ENCODE measurements at places on chromosomes 16 and 17.

- DNase-seq: no peak
- H3K4me1 ChIP-seq: peaks cover 8% of the 10 kb centered on the region
- H3K27ac ChIP-seq: peak overlapping the region; percentile 13
- peak overlapping the region; percentile 7 for H3K4me3 ChIP-seq
- no peaks in the 10 kb centered on the region for H3K36me3 ChIP-seq
Measured at GRCh38 chr16:86740906-86741799, 162.8 kb downstream of the FOXL1 start.

- DNase-seq: no peak
- H3K27me3 ChIP-seq: no peaks in the 10 kb centered on the region
Measured at GRCh38 chr17:81863833-81864768, 3.8 kb upstream of the P4HB start.

- peaks cover 20% of the 10 kb centered on the region for H3K4me1 ChIP-seq
- H3K36me3 ChIP-seq: no peaks in the 10 kb centered on the region
- H3K27ac ChIP-seq: no peak overlapping the region
- no peak for DNase-seq
- no peaks in the 10 kb centered on the region for H3K27me3 ChIP-seq
Measured at GRCh38 chr16:70395345-70395901, 43.5 kb downstream of the ST3GAL2 start.

- H3K4me1 ChIP-seq: no peaks in the 10 kb centered on the region
- no peak overlapping the region for H3K4me3 ChIP-seq
- H3K36me3 ChIP-seq: no peaks in the 10 kb centered on the region
- H3K27me3 ChIP-seq: no peaks in the 10 kb centered on the region
Measured at GRCh38 chr17:9266697-9267117, 245.4 kb downstream of the NTN1 start.

DNA sequence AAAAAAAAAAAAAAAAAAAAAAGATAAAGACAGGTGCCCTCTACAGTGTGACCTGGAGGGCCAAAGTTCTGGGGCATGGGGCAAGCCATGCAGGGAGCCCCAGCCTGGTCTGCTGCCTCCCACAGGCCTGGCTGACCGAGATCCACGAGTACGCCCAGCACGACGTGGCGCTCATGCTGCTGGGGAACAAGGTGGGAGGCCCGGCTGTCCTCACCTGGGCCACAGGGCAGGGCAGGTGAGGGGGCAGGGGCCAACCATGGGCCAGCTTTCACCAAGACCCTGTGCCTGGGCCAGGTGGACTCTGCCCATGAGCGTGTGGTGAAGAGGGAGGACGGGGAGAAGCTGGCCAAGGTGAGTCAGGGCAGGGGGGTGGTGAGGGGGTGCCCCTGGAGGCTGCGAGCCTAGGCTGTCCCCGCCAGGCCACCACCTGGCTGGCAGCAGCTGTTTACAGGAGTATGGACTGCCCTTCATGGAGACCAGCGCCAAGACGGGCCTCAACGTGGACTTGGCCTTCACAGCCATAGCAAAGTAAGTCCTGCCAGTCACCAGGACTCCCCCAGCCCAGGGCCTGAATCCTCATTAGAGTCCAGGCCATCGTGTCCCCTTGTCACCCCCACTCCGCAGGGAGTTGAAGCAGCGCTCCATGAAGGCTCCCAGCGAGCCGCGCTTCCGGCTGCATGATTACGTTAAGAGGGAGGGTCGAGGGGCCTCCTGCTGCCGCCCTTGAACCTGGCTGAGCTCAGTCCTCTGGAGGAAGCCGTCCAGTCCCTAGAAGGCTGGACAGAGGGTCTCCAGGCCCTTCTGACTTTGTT is 2.7 kb upstream of the TRAF7 start:
- peak overlapping the region; percentile 58 for H3K27ac ChIP-seq
- H3K4me3 ChIP-seq: peak overlapping the region; percentile 69
- DNase-seq: no peak
- peaks cover 87% of the 10 kb centered on the region for H3K4me1 ChIP-seq
- no peaks in the 10 kb centered on the region for H3K36me3 ChIP-seq

DNA sequence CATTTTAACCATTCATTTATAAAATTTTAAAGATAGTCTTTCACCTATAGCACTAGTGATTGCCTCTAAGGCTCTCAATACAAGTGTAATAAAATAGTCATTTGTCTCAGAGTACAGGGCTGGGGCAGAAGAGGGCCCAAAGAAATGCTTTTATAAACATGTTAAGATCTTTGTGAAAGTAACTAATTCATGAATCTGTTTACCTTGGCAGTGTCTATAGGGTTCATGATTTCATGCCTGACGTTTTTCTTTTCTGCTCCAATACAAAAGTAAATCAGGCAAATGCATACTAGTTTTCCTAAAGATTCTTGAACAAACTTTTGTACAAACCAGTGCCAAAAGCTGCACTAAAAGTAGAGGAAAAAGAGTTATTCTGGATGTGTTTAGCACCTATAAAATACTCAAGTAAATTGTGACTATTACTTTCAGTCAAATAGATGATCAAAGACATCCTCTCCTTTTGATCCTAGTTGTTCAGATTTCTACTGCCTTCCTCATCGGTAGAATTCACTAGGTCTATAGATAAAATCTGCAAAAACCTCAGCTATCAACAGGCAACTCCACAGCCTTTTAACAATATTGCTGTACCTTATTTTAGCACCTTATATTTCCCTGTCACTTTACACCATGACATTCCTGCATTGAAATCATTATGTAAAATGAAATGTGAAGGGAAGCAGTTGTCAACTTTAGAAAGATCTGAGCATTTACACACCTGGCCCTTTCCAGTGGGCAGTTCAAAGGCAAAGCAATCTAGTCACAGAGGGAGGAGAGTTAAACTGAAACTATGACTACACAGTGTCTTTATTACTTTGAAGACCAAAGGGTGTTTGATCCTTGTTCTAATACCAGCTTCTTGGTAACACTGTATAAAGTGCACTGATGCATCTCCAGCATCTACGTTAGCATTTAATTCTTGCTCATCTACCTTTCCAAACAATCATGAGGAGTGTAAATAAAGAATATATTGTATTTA is 100.0 kb upstream of the MED13 start:
- H3K27ac ChIP-seq: no peak overlapping the region
- no peaks in the 10 kb centered on the region for H3K27me3 ChIP-seq
- H3K4me3 ChIP-seq: no peak overlapping the region

GRCh38 chr17:56350592-56350991 is 197.3 kb downstream of the ANKFN1 start:
- H3K4me1 ChIP-seq: no peaks in the 10 kb centered on the region
- no peaks in the 10 kb centered on the region for H3K36me3 ChIP-seq
- H3K4me3 ChIP-seq: no peak overlapping the region
- no peak for DNase-seq

- no peaks in the 10 kb centered on the region for H3K36me3 ChIP-seq
- DNase-seq: no peak
- H3K27me3 ChIP-seq: no peaks in the 10 kb centered on the region
- H3K27ac ChIP-seq: peak overlapping the region; percentile 25
- H3K4me3 ChIP-seq: no peak overlapping the region
Measured at GRCh38 chr17:65750166-65750565, 188.7 kb upstream of the AXIN2 start.

- H3K27ac ChIP-seq: no peak overlapping the region
- no peaks in the 10 kb centered on the region for H3K36me3 ChIP-seq
- peaks cover 16% of the 10 kb centered on the region for H3K4me1 ChIP-seq
- H3K4me3 ChIP-seq: no peak overlapping the region
- no peaks in the 10 kb centered on the region for H3K27me3 ChIP-seq
Measured at GRCh38 chr17:73949903-73950592, 253.4 kb upstream of the RPL38 start.

DNA sequence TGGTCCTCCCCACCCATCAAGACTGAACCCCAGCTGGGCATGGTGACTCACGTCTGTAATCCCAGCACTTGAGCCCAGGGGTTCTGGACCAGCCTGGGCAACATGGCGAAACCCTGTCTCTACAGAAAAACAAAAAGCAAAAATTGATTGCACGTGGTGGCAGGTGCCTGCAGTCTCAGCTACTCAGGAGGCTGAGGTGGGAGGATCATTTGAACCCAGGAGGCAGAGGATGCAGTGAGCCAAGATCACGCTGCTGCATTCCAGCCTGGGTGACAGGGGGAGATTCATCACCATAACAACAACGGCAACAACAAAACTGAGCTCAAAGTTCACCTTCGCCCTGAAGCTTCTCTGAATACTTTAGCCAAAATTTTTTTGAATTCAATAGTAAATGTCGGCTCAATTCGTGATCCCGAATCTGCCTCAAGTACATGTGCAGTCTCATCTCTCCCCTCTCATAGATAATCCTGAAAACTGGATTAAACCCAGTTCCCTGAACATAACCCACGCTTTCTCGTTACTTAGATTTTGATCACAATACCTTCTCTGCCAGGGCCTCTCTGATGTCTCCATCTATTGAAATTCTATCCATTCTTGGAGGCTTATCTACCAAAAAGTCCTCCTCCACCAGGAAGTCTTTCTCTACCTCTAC is 13.5 kb upstream of the MYH10 start:
- no peaks in the 10 kb centered on the region for H3K4me1 ChIP-seq
- no peaks in the 10 kb centered on the region for H3K36me3 ChIP-seq
- H3K27ac ChIP-seq: no peak overlapping the region
- no peak for DNase-seq

DNA sequence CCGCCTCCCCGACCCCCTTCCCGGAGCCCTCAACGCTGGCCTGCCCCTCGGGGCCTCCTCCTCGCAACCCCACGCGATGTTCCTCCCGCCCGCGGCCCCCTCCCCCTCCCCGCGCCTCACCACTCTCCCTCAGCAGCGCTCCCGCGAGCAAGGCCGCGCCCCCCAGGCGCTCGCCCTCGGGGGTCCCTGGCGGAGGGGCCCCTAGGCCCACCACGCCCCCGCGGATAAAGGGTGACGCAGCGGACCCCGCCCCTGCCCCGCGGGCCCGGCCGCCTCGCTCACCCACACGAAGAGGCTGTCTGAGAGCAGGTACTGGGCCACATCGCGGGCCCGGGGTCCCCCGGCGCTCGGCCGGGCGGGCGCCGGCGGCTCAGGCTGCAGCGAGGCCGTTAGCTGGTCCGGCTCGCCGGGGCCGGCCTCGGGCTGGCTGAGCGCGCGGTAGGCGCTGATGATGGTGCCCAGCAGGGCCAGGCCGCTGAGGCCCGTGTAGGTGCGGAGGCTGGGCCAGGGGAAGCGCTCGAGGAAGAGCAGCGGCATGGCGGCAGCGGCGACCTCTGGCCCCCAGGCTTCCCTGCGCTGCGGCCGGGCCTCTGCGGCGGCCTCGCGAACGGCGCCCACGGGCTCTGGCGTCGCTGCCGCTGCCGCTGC is 430 bp downstream of the AMFR start:
- H3K4me3 ChIP-seq: peak overlapping the region; percentile 84
- peaks cover 43% of the 10 kb centered on the region for H3K4me1 ChIP-seq
- H3K27ac ChIP-seq: peak overlapping the region; percentile 93
- H3K27me3 ChIP-seq: no peaks in the 10 kb centered on the region

- H3K4me1 ChIP-seq: no peaks in the 10 kb centered on the region
- no peak for DNase-seq
- no peak overlapping the region for H3K27ac ChIP-seq
- no peaks in the 10 kb centered on the region for H3K36me3 ChIP-seq
Measured at GRCh38 chr16:72798264-72798663, 249.7 kb downstream of the ZFHX3 start.

GRCh38 chr17:60704170-60704569 is 26.5 kb downstream of the BCAS3 start:
- no peak for DNase-seq
- H3K36me3 ChIP-seq: no peaks in the 10 kb centered on the region
- H3K4me1 ChIP-seq: no peaks in the 10 kb centered on the region

- no peaks in the 10 kb centered on the region for H3K36me3 ChIP-seq
- H3K27me3 ChIP-seq: no peaks in the 10 kb centered on the region
- H3K27ac ChIP-seq: peak overlapping the region; percentile 98
- H3K4me1 ChIP-seq: peaks cover 93% of the 10 kb centered on the region
- peak; percentile 90 for DNase-seq
Measured at GRCh38 chr17:40110026-40110845, 9.8 kb upstream of the NR1D1 start.

GRCh38 chr17:2023692-2024571 is 1.2 kb downstream of the RTN4RL1 start:
- DNase-seq: no peak
- peak overlapping the region; percentile 64 for H3K4me3 ChIP-seq
- H3K27me3 ChIP-seq: no peaks in the 10 kb centered on the region
- H3K4me1 ChIP-seq: peaks cover 33% of the 10 kb centered on the region

GRCh38 chr17:47698749-47699535 is 5.0 kb downstream of the TBKBP1 start:
- no peak overlapping the region for H3K27ac ChIP-seq
- H3K27me3 ChIP-seq: no peaks in the 10 kb centered on the region
- H3K4me1 ChIP-seq: peaks cover 23% of the 10 kb centered on the region
- no peak overlapping the region for H3K4me3 ChIP-seq

DNA sequence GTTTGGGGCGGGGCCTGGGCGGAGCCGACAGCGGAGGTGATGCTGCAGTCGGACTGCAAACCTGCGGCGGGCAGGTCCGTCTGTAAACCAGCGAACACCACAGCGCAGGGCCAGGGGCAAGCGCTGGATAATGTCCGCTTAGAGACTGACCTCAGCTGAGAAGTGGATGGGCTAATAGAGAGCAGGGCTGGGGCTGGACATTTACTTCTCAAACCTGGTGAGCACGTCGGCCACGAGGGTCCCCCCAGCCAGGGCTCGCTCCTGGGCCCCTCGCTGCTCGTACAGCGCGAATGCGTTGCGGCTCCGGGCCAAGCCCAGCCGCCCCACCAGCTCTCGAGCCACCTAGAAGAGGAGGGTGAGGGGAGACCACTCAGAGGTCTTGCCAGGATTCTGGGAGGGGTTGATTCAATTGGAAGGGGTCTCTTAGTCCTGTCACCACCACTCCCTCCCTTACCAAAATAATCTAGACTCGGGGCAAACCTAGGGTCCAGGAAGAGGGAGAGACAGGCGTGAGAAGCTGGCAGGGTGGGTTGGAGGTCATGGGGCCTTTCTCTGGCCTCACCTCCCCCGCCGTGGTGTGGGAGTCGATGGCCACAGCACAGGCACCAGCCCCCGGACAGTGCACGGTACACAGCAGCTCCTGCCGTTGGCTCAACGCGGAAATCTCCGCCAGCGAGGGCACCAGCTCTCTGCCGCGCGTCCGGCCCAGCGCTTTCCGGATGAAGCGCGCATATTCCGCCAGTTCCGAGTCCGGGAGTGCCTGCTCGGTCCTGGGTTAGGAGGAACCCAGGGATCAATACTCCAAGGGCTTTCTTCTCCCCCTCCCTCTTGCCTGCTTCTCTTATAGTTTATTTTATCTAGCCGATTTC is 5.8 kb downstream of the PLEKHH3 start:
- no peak for DNase-seq
- no peaks in the 10 kb centered on the region for H3K36me3 ChIP-seq
- no peaks in the 10 kb centered on the region for H3K27me3 ChIP-seq
- H3K27ac ChIP-seq: peak overlapping the region; percentile 61
- peaks cover 91% of the 10 kb centered on the region for H3K4me1 ChIP-seq

GRCh38 chr16:62816971-62817519 is 780.8 kb upstream of the CDH8 start:
- H3K36me3 ChIP-seq: no peaks in the 10 kb centered on the region
- no peaks in the 10 kb centered on the region for H3K27me3 ChIP-seq
- no peak for DNase-seq
- no peaks in the 10 kb centered on the region for H3K4me1 ChIP-seq
- no peak overlapping the region for H3K27ac ChIP-seq

- no peaks in the 10 kb centered on the region for H3K27me3 ChIP-seq
- DNase-seq: no peak
- H3K36me3 ChIP-seq: no peaks in the 10 kb centered on the region
- H3K27ac ChIP-seq: no peak overlapping the region
Measured at GRCh38 chr16:62034231-62035114, 1.8 kb downstream of the CDH8 start.

Measured in vagina (tissue), 2 donors.